ENCODE measurements at places on chromosomes 11 and 22. TPM values are rescaled to one million over a fixed set of nuclear protein-coding genes. Genes with fewer than 3 reads are reported as not detected.

GRCh38 chr22:36846949-36847348 is 13.9 kb upstream of the NCF4 start:
- no peak for DNase-seq

DNA sequence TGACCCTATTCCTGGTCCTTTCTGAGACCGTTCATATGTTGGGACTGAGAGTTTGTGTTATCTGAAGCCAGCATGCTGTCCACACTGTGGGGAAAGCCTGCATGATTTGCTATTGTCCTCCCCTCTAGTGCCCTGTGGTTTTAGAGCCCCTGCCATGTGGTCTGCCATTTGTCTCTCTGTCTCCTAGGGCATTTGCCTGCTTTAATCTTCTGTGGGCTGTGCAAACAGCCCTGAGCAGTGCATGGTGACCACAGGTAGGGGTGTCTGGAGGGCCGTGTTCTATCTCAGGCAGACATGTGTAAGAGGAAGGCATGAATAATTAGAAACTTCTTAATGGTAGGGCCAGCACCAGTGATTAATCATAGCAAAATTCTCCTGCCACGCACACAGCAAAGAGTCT is 23.0 kb downstream of the AMPD3 start:
- no peak for DNase-seq

GRCh38 chr11:124725719-124726105 is 14.0 kb upstream of the NRGN start:
- peak; percentile 73 for DNase-seq

GRCh38 chr22:49933236-49934159 is 15.1 kb downstream of the CRELD2 start:
- no peak for DNase-seq

GRCh38 chr11:10544491-10545465 is 3.8 kb upstream of the RNF141 start:
- no peak for DNase-seq

TMPRSS4 gene
- 1.7 TPM for total RNA-seq

GAL3ST1 gene
- not detected for total RNA-seq

All from PC-3 (cell line).